Left forelimb (tissue), 1 donor: ENCODE measurements at places on chromosomes 12 and 14.

DNA sequence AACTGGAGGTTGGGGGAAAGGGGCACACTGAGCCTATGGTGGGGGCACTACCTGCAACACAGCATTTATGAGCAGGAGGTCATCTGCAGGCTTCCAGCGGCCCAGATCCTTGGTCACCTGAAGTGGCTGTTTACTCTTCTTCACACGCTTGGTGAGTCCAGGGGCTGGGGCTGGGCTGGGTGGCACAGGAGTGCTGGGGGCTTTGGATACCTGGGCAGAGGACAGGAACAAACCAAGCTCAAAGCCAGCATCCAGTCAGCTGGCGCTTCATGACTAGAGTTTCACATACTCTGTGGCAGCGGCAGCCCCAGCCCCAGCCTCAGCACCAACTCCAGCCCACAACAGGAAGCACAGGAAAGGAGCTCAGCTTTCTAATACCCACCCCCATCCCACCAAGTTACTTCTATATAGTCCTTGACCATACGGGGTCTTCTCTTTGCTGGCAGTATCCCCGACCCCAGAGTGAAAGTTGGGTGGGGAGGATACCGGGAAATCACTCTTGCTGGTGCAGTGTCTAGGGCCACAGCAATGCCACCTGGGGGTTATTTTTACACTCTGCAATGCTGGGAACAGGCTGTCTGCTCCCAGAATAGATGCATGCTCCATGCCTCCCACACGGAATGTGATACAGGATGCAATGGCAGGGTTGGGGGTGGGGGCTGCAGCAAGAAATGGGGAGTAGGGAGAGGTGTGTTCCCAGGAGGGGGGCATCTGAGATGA is 3.1 kb downstream of the MCRS1 start:
- no peak for DNase-seq

DNA sequence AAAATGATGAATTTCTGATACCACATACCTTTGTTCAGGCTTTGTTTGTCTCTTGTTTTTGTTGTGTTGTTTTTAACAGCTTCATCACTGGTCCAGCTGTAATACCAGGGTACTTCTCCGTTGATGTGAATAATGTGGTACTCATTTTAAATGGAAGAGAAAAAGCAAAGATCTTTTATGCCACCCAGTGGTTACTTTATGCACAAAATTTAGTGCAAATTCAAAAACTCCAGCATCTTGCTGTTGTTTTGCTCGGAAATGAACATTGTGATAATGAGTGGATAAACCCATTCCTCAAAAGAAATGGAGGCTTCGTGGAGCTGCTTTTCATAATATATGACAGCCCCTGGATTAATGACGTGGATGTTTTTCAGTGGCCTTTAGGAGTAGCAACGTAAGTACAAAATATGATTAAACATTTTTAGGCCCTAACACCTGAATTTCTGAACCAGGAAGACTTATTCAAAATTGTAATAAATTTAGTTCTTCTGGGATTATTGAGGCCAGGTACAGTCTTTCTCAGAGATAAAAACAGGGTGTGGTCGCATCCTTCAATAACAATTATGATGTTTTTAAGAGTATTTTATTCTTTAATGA is 22.4 kb downstream of the RXYLT1 start:
- DNase-seq: no peak

GRCh38 chr14:41872931-41873685 is 266.4 kb downstream of the LRFN5 start:
- no peak for DNase-seq

GRCh38 chr12:40183715-40184114 is 41.1 kb upstream of the LRRK2 start:
- no peak for DNase-seq
